CD4-positive, alpha-beta T cell treated with Interleukin-4 for 1 hour (primary cell): ENCODE measurements at places on chromosomes 3 and 15.

- DNase-seq, result no peak
Observed at GRCh38 chr3:188925376-188925775, 246.4 kb upstream of the TPRG1 start.

DNA sequence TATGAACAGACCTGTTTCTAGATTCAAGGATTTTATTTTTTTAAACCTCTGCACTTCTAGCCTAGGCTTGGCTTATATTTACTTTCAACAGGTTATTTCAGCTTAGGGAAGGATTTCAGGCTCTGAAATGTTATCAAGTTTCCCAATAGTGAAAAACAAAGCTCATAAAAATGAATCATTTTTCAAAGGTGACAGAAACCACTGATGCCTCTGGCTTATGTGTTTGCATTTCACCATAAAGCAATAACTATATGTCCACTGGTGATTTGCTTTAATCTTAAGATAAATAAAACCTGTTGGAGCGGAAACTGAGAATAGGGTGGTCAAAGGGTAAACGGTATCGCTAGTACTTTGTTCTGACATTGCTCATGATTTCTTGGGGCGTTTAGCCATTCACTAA, 141.2 kb upstream of the LRIG1 start:
- no peak for DNase-seq

GRCh38 chr15:40680151-40680550, 14.8 kb upstream of the RAD51 start:
- DNase-seq, result no peak

DNA sequence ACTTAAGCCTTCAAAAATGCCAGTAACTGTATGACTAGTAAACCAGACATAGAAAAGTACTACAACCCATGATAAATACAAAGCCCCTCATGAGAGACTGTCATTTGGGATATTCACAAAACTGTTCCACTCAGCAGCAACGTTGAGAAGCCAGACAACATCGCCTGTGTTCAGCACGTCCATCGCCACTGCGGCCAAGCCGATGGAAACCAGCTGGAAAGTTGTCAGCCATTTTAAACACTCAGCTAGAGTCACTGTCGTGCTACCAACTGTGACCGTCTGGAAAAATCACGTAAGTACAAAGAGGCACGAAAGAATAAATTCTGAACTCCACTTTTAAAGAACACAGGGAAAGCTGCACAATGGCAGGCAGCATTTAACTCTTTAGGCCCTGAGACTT, 340.7 kb upstream of the WNT5A start:
- DNase-seq, result no peak

DNA sequence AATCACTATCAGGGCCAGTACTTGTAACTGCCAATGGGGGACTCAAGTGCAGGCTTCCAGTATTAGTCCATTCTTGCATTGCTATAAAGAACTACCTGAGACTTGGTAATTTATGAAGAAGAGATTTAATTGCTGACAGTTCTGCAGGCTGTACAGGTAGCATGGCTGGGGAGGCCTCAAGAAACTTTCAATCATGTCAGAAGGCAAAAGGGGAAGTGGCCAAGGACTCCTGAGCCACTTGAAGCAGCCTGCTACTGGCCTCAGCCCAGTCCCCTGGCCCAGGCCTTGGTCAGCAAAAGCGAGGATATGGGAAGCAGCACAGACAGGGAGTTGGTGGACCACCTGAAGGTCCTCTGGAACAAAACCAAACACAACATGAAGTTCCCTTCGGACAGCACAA, 29.2 kb upstream of the OR5K1 start:
- no peak for DNase-seq

DNA sequence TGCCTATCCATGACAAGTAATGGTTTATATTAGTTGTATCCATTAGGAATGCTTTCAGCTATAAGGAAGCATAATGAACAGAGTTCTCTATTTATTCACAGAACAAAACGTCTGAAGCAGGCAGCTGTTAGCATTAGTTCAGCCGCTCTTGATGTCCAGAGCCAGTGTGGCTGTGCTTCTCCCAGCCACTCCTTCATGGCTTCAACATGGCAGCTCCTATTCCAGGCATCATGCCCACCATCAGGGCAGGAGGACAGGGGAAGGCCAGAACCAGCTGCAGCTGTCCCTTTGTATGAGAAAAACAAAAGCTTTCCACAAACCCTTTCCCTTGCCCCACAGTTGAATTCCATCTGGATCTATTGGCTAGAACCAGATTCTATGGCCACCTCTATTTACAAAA, 12.9 kb upstream of the SNRK start:
- DNase-seq, result no peak

GRCh38 chr15:59555696-59556095, 55.9 kb upstream of the GCNT3 start:
- DNase-seq, result no peak

- no peak for DNase-seq
Observed at GRCh38 chr3:109440353-109440752, 103.0 kb upstream of the DPPA4 start.

- no peak for DNase-seq
Observed at GRCh38 chr3:151979906-151980305, 106.5 kb downstream of the SUCNR1 start.

DNA sequence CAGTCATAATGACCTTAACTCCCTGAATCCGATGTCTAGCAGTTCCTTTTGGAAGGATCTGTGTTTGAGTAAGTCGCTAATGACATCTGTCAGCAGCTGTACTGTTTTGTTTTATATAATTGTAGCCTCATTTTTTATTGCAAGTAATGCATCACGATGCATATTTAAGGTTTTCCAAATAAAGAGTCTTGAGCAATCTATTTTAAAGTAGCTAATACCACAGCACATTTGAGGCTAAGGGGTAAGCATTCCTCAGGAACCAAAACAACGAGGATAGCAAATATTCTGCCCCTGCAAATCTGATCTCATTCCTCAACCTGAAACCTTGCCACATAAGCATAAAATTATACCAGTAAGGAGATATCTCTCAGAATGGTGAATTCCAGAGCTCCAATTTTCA, 98.7 kb downstream of the TBC1D5 start:
- no peak for DNase-seq

DNA sequence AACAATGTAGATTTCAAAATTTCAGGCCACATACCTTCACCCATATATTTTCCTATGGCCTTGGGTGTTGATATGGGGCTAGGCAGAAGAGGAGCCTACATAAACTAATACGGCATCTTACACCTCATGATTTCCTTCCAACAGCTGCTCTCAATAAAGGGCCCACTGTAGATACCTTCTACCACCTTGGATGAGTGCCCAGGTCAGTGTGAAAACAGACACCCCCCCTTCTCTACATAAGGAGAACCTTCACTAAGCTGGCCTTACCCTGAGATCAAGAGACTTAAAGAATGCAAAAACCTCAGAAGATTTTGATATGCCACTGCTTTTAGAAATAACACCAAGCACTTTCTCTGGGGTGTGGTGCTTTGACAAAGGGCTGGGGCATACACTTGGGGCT, 42.7 kb downstream of the SH3BP5 start:
- no peak for DNase-seq

GRCh38 chr15:74317820-74318375, 49.5 kb downstream of the CYP11A1 start:
- DNase-seq, result no peak

DNA sequence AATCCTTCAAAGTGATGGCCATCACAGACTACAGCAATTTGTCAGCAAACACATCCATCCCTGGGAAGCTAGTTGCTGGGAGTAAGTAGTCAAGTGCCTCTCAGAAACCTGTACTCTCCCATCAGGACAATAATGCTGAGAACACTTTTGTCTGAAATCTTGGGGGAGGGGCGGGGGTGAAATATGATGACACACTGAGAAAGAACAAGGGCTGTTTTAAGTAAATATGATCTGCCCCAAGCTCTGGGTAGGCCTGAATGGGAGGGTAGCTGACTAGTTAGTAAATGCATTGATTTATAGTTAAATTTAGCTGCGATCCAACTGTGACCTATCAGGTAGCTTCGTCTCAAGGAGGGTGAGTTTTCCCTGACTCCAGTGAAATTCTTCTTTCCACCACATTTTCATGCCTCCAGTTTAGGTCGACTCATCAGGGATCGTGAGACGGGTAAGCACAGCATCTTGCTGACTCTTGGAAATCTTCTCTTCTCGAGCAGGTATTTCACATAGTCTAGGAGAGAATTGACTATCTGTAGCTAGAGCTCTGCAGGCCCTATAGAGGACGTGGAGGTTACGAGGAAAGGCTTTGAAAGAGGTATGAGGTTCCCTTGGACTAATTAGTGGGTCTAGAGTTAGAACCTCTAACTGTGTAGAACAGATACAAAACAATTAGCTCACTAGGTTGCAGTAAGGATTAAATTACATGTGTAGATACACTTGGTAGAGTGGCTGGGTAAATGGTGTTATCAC, 213.4 kb upstream of the SLC2A2 start:
- DNase-seq, result no peak

- no peak for DNase-seq
Observed at GRCh38 chr3:129040579-129041300, 19.8 kb upstream of the GP9 start.
